ENCODE measurements at places on chromosomes 11 and 22.
A peak's percentile ranks its signal among the peaks of the same experiment; 100 is the strongest.

DNA sequence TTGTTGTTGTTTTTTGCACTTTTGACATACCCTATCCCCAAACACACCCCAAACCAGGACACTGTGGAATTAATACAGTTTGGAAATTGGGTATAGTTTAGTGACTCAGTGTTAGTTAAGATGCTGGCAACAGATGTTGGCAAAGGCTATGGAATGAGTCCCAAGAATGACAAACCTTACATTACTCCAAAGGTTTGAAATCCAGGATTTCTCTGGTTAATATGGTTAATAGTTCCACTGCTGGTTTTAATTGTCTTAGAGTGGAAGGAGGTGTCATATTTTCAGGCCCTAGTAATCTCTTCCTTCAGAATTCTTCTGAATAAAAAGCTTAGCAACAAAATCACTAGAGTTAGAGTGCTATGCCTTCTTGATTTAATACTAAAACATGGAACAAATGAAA, 775 bp downstream of the LPXN start:
- no peak for DNase-seq

GRCh38 chr11:7590529-7590928, 76.7 kb downstream of the PPFIBP2 start:
- DNase-seq = no peak

DNA sequence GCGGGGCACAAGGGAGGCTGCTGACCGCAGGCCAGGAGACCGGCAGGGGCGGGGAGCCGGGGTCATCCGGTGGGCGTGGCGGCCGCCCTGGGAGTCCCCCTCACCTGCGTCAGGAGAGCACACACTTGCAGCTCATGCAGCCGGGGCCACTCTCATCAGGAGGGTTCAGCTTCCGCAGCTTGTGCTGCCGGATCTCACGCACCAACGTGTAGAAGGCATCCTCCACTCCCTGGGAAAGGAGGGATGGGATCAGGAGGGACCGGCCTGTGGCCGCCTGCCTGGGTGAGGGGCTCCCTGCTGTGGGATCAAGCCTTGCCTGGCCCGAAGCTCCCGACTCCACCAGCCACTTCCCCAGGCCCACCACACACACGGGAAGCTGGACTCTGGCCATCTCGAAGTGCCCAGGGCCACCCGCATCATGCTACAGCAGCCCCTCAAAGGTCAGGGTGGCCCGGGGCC, 2.8 kb downstream of the HRAS start:
- DNase-seq = no peak

- no peak for DNase-seq
These were observed 34.5 kb upstream of the RTL6 start for GRCh38 chr22:44532552-44532951.

- DNase-seq = no peak
These were observed 7.3 kb upstream of the FUT4 start for GRCh38 chr11:94536386-94536785.

GRCh38 chr11:88469561-88470225, 132.2 kb upstream of the CTSC start:
- DNase-seq = no peak

- DNase-seq = peak; percentile 22
These were observed 467 bp downstream of the ESS2 start for GRCh38 chr22:19143967-19144400.

- DNase-seq = no peak
These were observed 839 bp downstream of the CEP164 start for GRCh38 chr11:117328375-117329010.

- DNase-seq = no peak
These were observed 907.7 kb downstream of the BRD1 start for GRCh38 chr22:48919851-48920589.

DNA sequence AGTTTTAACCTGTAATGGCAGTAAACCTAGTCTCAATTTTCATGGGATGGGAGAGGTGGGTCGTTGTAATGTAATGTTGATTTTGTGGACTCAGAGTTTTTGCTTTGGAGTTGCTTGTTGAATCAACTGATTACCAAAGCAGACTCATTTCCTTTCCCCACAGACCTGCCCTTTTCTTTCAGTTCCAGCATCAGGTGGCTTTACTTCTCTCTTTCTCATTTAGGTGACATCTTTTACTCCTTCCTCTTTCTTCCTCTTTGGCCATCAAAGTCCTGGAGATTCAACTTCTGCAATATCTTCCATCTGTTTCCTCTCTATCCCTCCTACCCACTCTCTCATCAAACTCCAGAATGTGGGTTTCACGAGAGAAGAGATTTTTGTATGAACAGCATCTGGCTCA, 313.9 kb downstream of the TMEM135 start:
- DNase-seq = no peak

Data from CD4-positive, alpha-beta T cell treated with Interleukin-4 for 4 hours (primary cell).